DMS79 (cell line): ENCODE measurements at places on chromosomes 16 and 17.

- DNase-seq = no peak
Observed at GRCh38 chr16:81310045-81310644, 4.6 kb upstream of the GAN start.

DNA sequence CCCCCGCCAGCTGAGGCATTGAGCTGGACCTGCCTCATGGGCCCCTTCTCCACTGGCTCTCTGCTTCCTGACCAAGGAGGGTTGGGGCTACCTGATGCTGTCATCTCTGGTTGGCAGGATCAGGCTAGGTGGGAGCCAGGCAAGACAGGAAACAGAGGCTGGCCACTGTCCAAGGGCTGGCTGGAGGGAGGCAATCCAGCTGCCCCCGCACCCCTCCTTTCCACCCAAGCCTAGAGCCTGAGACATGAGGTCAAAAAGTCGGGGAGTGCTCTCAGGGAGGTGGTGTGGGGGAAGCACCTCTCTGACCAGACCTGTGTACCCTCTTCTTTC lies 14.5 kb downstream of the NGFR start:
- no peak for DNase-seq

GRCh38 chr16:80231888-80232287 lies 308.9 kb upstream of the DYNLRB2 start:
- no peak for DNase-seq

GRCh38 chr17:4896332-4897197 lies 2.8 kb upstream of the C17orf107 start:
- DNase-seq = no peak

DNA sequence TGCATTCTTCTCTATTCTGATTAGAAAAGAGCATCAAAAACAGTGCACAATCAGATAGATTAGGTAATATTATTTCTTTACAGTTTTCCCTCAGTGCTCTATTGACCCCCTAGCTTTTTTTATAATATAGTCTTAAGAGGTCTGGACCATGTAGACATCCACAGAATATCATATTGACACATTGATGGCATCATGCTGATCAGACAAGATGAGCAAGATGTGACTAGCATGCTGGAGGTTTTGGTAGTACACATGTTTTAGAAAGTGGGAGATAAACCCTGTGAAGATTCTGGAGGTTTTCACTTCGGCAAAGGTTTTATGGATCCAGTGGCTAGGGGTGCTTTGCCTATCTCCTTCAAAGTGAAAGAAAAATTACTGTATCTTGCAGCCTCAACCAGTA lies 2.8 kb upstream of the ABCA8 start:
- no peak for DNase-seq

GRCh38 chr16:50195756-50196155 lies 42.6 kb downstream of the TENT4B start:
- no peak for DNase-seq

DNA sequence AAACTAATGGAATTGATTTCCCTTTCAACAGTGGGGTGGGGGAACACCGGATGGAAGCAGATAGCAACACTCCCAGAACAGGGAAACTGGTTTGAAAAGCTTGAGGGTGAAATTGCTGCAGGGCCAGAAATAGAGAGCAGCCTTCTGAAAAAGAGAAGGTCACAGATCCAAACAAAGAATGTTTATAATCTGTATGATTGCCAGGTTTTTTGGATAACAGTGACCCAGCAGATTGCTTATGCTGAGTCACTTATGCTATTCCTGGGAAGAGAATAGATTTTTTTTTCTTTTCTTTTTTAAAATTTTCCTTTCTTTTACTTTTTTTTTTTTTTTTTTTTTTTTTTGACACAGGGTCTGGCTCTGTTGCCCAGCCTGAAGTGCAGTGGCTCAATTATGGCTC lies 641.3 kb downstream of the KCNJ2 start:
- no peak for DNase-seq

DNA sequence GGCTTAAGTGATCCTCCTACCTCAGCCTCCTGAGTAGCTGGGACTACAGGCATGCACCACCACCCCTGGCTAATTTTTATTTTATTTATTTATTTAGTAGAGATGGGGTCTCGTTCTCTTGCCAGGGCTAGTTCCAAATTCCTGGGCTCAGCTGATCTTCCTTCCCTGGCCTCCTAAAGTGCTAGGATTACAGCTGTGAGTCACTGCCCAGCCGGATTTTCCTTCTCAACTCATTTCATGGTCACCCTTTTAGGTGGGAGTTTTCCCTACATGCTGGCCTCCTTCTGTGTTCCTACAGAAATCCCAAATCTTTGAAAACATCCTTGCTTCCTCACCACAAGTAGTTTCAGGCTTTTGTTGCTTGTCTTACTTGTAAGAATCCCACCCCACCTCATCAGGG lies 102.1 kb upstream of the SIAH1 start:
- no peak for DNase-seq

GRCh38 chr17:37848690-37849616 lies 75.3 kb upstream of the TBC1D3K start:
- DNase-seq = peak; percentile 21

DNA sequence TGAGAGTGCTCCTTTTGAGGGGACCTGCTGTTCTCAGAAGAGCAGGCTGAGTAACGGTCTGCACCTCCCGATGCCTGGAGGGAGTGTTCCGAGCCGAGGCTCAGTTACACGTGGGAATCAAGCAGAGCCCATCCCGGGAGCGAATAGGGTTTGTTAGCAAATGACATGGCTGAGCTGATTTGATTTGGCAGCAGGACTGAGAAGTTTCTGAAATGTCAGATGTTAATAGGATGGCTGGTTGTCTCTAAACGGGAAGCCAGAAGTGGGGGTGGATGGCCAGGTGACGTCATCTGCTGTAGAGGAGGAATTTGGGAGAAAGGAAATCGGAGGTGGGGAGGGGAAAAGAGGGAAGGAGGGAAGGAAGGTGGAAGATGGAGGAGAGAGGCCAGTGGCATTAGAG lies 128.0 kb downstream of the RAP1GAP2 start:
- DNase-seq = no peak

GRCh38 chr17:15309793-15310192 lies 31.6 kb downstream of the TEKT3 start:
- DNase-seq = no peak

GRCh38 chr17:4199818-4200402 lies 56.9 kb downstream of the CYB5D2 start:
- DNase-seq = no peak

- no peak for DNase-seq
Observed at GRCh38 chr16:25896411-25896810, 204.7 kb downstream of the HS3ST4 start.

- DNase-seq = no peak
Observed at GRCh38 chr16:68365167-68365817, 54.5 kb downstream of the PRMT7 start.

GRCh38 chr16:4780235-4780634 lies 7.9 kb downstream of the SEPTIN12 start:
- no peak for DNase-seq

DNA sequence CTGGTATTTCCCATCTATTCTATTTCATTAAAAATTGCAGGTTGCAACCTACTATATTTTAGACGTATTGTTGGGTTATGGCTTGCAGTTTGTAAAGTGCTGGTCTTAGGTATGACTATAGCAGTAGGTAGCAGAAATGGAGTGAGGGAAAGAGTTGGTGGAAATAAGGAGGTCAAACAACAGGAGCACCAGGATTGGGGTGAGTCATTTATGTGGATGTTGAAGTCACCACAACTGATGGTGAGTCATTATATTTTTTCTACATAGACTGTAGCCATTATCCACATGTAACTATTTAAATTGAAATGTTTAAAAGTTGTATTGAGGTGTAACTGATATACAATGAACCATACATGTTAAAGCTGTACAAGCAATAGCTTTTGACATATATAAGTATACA lies 25.0 kb upstream of the HS3ST3A1 start:
- no peak for DNase-seq

DNA sequence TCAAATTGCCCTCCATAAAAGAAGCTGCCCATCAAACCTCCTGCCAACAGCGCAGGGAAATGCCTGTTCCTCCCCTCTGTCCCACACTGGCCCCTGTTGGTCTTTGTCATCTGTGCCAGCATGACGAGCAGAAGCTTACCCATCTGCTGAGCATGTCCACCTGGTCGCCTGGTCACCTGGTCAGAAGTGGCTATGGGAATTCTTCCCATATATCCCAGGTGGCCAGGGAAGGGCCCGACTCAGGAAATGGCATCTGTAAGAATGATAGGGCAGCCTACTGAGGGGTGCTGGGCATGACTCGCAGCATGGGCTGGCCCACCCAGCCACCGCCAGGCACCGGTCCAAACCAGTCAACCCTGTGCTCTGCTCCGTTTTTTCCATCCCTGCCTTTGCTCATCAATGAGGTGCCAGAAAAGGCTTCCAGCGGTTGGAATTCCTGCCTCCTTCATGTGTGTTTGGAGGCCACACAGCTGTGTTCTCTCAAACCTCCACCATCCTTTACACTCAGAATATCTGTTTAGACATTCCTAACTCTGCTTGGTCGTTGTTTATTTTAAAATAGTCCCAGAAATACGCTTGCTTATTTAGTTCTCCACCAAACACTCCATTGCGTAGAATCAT lies 145.2 kb downstream of the CLEC16A start:
- no peak for DNase-seq

GRCh38 chr16:30677931-30678585 lies 19.8 kb downstream of the FBRS start:
- DNase-seq = no peak

GRCh38 chr16:84675884-84676283 lies 23.9 kb upstream of the USP10 start:
- DNase-seq = no peak

GRCh38 chr16:1197237-1197866 lies 27.7 kb downstream of the TPSG1 start:
- DNase-seq = peak; percentile 60

DNA sequence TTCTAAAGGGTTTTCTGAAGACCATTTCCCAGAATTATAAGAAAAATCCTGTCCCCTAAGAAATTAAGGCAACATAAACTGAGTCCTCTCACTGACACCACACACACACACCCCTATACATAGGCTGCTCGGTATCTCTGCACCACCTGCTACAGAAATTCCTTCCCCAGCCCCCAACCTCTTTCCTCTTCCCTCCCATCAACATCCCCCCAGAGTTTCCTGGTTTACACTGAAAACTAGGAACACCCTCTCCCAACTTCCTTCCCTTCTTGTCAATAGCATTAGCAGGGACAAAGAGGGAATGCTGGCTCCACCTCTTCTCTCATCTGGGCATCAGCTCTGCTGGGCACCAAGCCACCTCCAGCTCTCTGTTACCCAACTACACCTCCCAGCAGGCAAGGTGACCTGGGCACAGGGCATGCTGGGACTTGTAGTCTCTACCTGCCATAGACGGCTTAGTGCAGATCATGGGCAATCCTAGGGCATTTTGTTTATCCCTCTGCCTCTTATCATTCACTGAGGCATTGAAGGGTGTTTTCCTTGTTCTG lies 15.7 kb downstream of the CAVIN1 start:
- DNase-seq = peak; percentile 71

DNA sequence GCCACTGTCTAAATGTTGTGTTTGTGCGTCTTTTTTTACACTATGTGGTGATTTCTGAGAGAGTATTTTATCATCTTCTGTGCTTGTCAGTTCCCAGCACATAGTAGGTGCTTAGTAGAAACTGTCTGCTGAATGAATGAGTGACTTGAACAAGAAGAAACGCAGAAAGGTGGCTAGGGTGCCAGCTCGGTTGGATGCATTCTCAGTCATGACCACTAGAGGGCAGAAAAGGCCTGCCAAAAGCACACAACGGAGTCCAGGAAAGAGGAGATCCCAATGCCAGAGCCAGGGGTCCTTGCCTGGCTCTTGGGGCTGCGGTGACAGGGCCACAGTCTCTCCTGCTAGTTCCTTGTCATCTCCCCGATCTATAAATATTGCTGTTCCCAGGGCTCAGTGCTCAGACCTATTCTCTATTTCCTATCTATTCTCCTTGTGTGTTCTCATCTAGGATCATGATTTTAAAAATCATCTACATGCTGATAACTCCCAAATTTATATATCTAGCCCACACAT lies 57.3 kb upstream of the CCL1 start:
- peak; percentile 46 for DNase-seq

- no peak for DNase-seq
Observed at GRCh38 chr16:12837291-12837690, 33.6 kb upstream of the CPPED1 start.

DNA sequence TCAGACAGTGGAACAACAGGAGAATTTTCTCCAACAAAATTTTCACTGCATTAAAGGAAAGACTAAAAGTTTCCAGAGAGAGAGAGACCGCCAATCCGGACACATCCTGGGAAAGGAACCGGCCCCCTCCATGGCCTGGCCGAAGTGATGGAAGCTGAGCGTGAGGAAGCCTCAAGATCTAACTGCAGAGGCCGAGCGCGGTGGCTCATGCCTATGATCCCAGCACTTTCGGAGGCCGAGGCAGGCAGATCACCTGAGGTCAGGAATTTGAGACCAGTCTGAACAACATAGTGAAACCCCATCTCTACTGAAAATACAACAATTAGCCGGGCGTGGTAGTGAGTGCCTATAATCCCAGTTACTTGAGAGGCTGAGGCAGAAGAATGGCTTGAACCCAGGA lies 3.9 kb downstream of the CTRB2 start:
- no peak for DNase-seq

GRCh38 chr16:30065943-30066760 lies 592 bp downstream of the ALDOA start:
- DNase-seq = peak; percentile 4

GRCh38 chr16:53291757-53292392 lies 142.4 kb upstream of the RBL2 start:
- DNase-seq = no peak

- no peak for DNase-seq
Observed at GRCh38 chr16:22296225-22297113, 740 bp upstream of the POLR3E start.

GRCh38 chr17:41010441-41010840 lies 1.5 kb upstream of the KRTAP3-1 start:
- DNase-seq = no peak

GRCh38 chr17:29084541-29085146 lies 41.7 kb downstream of the PIPOX start:
- peak; percentile 58 for DNase-seq

- no peak for DNase-seq
Observed at GRCh38 chr17:67500677-67501300, 123.7 kb downstream of the PITPNC1 start.

DNA sequence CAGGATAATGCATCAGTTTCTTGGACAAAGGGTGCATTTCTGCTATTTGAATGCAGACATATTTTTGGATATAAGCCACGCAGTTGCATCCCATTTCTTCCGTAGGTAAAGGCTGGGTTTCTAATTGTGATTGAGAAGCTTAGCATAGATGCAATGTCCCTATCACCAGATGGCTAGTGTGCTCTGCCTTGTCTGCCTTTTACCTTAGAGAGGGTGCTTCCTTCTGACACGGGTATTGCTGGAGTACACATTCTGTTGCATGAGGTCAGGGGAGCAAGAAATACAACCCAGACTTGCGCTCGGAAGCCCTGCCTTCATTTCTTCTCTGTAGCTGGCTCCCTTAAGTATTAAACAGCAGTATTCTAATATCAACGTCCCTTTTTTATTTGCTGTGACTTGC lies 337.4 kb downstream of the WWOX start:
- DNase-seq = no peak

DNA sequence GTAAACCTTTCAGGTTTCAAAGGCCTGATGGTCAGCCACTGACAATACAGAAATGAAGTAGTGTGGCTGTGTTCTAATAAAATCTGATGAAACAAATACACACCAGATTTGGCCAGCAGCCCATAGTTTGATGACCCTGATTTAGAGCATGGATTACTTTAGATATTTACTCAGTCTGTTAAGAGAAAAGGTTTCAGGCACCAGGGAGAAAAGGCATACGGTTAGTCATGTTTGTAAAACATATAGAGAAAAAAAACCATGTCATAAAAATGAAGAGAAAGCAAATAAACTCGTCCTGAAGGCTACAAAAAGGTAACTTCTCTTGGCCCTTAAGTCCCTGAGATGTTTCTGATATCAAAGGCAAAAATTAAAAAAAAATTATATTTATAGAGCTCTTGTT lies 112.1 kb downstream of the ADAMTS18 start:
- no peak for DNase-seq

- no peak for DNase-seq
Observed at GRCh38 chr17:56824503-56824902, 9.2 kb downstream of the C17orf67 start.
